HL-60 (cell line): ENCODE measurements at places on chromosomes 5 and 9.

DNA sequence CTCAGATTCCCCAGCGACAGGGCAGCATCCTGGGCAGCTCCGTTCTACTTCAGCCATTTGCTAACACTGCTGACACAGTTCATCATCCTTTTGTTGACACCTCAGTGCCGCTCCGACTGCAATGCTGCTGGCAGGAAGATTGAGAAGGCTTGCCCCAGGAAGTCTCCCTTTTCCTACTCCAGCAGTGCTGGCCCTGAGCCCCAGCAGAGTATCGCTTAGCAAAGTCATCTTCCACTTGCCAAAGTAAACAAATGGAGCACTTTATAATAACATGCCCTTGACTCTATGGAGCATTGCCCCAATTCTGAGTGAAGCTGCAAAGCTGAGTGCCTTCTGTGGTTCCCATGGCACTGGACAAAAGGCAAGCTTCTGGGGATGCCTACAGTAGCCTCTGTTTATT, 32.2 kb downstream of the PRLR start:
- DNase-seq: no peak

- no peak for DNase-seq
Observed at GRCh38 chr5:40499518-40500273, 180.0 kb upstream of the PTGER4 start.

DNA sequence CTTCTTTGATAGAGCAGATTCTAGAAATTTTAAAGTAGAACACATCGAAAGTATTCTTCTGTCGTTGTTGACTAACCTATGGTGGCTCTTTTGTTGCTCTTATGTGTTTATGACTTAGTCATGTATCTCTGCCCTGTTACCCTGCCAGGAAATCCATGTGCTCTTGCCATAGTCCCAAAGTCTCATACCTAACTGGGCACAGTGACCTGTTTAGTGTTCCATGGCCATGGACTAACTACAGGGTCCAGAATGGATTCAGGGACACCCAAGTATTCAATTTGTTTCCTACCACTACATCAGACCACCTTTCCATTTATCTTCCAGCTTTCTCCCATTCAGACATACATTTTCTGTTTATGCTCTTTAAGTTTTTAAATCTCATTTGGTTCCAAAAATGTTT, 18.0 kb downstream of the SLC44A1 start:
- DNase-seq: no peak

GRCh38 chr9:36086442-36086841, 49.7 kb downstream of the RECK start:
- DNase-seq: no peak

- DNase-seq: no peak
Observed at GRCh38 chr9:33161011-33161588, 6.0 kb downstream of the B4GALT1 start.
